ENCODE measurements at places on chromosomes 5 and 9.

DNA sequence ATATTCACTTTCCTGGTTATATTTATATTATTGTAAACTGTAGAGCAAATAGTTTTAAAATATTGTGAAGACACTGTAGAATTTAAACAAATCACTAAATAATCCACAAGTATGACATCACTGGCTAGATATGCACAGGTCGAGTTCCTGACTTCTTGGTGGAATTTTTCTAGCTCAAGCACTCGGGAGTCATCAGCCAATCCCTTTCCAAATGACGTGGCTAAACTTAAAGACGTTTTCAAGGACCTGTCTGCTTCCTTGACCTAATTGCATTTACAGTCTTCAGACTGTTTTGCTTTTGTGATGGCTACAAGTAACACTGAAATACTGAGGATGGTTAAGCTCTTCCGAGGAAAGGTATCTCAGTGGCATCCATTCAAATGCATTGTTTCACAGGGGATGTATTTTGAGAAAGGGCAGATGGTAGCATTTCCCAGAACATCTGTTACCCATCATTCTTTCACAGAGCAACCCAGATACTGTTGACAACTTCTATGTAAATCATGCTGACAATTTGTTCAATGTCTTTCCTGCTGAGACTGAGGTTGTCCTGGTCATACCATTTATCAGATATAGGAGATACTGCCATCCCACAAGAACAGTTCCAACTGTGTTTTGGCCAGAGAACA, 262.8 kb downstream of the CDH10 start:
- no peak for DNase-seq

- DNase-seq = no peak
Measured at GRCh38 chr9:90306158-90306557, 336.5 kb downstream of the DIRAS2 start.

DNA sequence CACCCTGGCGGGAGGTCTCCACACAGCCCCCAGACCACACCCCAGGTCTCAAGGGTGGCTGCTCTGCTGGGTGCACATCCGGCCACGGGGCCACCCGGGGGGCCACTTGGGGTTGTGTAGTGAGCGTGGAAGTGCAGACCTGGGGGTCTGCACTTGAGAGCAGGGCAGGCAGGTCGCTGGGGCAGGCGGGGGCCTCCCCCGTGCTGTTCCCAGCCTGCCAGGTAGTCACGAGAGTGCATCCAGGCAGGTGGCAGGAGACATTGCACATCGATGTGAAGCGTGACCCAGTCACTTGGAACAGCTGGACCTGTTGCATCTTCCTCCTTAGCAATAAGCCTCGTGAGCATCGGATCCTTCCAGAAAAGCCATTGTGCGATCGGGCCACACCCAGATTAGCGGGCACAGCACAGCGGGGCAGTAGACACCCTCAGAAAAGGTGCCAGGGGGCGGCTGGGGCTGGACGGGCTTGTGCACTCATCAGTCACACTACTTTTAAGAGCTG, 4.8 kb upstream of the ENTPD8 start:
- no peak for DNase-seq

DNA sequence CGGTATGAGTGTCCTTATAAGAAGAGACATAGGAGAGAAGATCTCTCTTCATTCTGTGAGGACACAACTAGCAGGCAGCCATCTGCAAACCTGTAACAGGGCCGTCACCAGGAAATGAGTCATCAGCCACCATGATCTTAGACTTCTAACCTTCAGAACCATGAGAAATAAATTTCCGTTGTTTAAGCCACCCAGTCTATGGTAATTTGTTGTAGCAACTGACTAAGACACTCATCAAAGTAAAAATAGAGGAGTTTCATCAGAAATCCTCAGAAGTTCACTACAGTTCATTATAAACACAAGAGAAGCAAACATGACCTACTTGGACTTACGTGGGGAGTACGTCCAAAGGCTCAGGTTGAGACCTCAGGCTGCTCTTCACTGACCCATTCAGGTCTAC, 357.7 kb downstream of the SEMA5A start:
- no peak for DNase-seq

- DNase-seq = no peak
Measured at GRCh38 chr5:95901676-95902627, 59.7 kb downstream of the ELL2 start.

DNA sequence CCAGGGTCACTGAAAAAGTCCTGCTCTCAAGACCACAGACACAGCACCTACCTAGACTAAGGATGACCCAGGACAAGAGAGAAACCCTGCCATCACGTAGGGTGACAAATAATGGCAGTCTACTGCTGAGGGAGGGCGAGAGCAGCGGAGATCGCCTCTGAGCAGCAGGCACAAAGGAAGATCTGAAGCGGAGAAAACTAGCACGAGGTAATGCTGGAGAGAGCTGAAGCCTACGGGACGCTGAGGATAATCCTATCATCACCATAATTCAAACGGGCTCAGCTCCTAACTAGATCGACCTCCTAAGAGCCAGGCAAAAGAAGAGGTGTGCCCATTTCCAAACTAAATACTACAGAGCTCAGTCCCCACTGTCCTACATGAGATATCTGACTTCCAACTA, 41.3 kb downstream of the FBXO10 start:
- no peak for DNase-seq

DNA sequence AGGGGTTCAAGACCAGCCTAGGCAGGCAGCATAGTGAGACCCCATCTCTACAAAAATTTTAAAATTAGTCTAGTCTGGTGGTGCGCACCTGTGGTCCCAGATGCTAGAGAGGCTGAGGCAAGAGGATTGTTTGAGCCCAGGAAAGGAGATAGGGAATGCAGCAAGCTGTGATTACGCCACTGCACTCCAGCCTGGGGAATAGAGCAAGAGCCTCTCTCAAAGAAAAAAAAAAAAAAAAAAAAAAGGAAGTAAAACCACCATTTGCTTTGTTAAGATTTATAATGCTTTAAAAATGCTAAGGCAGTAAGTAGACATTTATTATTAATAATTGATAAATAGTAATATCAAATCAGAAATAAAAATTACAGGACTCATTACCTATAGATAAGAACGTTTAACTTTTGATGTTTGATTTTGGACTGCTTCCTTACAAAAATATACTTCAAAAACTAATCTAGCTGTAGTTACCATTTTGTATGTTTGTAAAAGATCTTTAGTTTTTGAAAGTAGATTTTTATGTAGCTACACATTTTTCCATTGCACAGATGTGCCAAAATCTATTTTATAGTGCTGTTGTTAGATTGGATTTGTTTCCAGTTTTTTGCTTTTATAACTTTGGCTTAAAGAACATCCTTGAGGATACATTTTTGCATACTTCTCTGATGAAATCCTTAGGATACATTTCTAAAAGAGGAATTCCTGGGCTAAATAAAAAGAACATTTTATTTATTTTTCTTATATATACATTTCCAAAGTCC, 86.4 kb downstream of the INIP start:
- DNase-seq = no peak

DNA sequence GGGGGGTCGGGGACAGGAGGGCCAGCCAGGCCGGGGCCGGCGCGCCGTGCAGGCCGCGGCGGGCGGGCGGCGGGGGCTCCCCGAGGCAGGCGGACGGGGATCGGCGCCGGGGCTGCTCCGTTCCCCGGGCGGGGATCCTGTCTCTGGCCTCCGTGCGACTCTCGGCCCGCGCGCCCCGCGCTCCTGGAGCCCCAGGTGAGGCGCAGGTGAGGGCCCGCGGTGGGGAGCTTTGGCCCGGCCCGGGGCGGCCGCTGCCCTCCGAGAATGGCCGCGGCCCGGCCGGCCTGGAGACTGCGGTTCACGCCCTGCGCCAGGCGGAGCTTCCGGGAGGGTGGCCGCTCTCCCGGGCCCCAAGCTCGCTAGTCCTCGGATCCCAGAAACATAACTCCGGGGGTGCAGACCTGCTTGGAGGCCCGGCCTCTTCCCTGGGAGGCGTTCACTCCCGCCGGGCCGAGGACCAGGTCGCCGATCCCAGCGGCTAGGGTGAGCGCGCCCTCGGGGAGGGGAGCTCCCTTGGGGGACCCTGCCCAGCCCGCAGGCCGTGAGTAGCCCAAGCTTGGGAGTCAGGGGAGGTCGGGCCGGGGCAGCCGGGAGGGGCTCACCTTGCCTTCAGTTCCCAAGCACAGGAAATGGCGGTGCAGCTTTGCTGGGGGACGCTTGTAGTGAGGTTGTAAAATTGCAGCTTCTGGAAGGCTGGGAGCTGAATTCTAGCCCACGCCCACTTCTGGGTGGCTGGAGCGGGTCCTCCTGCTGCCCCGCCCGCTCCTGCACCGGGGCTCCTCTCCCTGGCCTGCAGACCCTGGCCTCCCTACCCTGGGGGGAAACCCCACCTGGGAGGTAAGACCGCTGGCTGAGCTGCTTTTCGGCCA, 723 bp downstream of the PPP1R26 start:
- no peak for DNase-seq

- no peak for DNase-seq
Measured at GRCh38 chr5:1730487-1730847, 69.2 kb downstream of the MRPL36 start.
